ENCODE measurements at places on chromosomes 6 and 20.

GRCh38 chr20:48653706-48654051 is 174.1 kb downstream of the PREX1 start:
- DNase-seq: no peak

DNA sequence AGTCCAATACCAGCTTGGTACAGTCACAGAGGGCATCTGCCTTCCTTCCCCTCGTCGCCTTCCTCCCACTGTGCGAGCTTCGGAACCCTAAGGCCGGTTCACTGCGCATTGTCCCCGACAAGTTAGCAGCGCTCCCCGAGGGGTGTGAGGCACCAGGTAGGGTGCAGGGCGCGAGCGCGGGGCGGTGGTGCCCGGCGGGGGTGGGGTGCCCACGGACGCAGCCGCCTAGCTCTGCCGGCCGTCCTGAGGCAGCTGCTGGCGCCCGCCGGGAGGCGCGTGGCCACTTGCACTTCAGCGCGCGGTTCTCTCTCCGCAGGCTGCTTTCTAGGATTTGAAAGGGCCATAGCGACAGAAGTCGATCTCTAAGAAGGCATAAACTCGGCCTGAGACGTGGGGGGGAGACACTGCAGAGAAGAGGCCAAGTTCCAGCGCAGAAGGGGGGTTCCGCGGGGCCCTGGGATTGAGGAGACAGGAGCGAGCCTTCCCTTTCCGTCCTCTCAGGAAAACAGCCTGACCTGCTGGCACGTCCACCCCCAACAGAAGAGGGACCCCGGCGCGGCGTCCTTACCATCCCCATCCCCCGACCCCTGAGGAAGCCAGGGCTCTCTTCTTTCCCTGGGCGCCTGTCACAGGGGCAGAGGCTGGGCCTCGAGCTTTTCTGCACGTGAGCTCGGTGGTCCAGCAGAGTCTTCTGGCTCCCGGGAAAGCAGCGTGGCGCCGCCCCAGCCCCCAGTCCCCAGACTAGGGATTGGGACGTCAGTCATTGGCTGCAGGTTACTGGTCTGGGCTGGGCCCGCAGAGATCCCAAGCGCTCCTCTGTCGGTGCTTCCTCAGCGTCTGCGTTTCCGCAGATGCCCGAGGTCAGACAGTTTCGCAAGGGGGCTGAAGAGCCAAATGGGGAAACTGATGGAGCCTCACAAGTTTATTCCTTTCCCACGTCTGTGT is 15.6 kb upstream of the PRDM13 start:
- DNase-seq: no peak

GRCh38 chr20:51341581-51341980 is 200.9 kb downstream of the NFATC2 start:
- no peak for DNase-seq

GRCh38 chr6:26342106-26343004 is 22.6 kb upstream of the BTN3A2 start:
- DNase-seq: no peak

DNA sequence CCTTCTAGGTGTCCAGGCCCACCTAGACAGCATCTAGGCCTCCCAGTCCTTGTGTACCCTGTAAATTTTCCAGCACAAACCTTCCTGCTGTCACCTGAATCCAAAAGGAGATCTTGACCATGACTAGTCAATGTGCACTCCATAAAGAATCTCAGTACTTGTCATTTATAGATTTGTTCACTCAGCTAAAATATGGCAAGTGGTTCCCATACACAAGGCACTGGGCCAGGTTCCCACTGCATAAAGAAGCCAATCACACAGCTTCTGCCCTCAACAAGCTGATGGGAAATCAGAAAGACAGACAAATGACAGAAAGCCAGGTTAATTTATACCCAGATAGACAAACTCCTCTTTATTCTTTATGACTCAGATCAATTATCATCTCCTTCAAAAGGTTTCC is 526.8 kb downstream of the CD83 start:
- DNase-seq: no peak

GRCh38 chr6:72524011-72524645 is 97.7 kb upstream of the KCNQ5 start:
- no peak for DNase-seq

DNA sequence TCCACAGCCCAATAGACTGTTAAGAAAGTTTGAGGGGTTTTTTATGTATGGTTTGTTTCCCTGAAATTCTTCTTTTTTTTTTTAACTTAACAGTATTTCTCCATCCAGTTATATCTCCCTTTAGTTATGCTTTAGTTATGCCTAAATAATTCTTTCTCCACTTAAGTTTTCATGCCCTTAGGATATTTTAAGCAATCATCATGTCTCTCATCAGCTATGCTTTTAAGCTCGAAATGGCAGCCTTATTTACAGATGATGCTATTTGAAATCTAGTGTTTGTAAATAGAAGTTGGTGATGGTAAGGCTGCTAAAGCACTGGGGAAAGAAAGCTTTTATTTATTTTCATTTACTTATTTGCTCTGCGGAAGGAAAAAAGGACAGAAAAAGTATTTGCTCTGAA is 439.3 kb downstream of the TFAP2B start:
- DNase-seq: no peak

GRCh38 chr6:17972978-17973622 is 14.3 kb downstream of the KIF13A start:
- no peak for DNase-seq

DNA sequence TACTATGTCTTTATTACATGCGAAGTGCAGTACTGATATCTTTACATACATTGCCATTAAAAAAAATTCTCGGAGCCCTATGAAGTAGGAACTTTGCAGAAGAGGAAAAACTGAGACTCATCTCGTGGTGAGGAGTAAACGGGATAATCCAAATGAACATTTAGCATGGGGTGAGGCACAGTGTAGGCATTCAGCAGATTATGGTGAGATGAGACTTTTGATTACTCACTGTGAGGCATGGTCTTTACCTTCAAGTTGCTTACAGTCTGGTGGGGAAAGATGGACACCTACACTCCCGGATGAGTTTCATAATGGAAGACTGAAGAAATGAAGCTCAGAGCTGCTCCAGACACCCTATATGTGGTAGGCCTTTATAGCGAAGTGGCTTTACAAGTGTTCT is 1.4 kb downstream of the RPRD1B start:
- DNase-seq: no peak

GRCh38 chr6:145789443-145789842 is 25.2 kb downstream of the FBXO30 start:
- DNase-seq: no peak

GRCh38 chr6:116253188-116253504 is 729 bp downstream of the TSPYL4 start:
- DNase-seq: no peak

- no peak for DNase-seq
Observed at GRCh38 chr6:35804996-35805736, at the start of gene LHFPL5. Gene LHFPL5 (plus strand): TSS chr6:35805352. CDS start chr6:35805671, 319 bp downstream.

DNA sequence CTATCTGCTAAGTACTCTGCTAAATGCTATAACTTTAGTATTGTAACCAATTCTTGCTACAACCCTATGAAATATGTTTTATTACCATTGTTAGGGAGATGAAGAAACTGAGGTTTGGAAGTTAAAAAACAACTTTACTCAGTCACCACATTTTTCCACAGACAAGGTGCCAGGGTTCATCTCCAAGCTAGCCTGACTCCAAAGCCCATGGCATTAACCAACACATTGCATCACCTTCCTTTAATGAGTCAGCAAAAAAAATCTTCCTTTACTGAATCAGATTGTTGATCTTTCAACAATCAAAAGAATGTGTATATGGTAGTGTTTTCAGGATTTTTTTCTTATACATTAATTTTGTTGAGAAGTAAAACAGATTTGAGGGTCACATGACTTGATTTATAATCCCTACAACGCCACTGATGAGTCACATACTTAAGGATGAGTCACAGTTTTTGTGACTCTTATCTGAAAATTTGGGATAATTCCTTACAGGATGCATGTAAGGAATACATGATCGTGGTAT is 41.5 kb downstream of the MAN1A1 start:
- DNase-seq: peak; percentile 64

DNA sequence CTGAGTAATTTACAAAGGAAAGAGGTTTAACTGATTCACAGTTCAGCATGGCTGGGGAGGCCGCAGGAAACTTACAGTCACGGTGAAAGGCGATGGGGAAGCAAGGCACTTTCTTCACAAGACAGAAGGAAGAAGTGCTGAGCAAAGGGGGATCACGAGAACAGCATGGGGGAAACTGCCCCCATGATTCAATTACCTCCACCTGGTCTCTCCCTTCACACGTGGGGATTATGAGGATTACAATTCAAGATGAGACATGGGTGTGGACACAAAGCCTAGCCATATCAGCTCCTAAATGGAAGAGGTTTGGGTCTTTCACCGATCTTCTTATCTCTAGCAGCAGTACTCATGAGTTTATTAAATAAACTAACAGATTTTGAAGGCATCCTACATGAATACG is 152.9 kb upstream of the RUNX2 start:
- no peak for DNase-seq

DNA sequence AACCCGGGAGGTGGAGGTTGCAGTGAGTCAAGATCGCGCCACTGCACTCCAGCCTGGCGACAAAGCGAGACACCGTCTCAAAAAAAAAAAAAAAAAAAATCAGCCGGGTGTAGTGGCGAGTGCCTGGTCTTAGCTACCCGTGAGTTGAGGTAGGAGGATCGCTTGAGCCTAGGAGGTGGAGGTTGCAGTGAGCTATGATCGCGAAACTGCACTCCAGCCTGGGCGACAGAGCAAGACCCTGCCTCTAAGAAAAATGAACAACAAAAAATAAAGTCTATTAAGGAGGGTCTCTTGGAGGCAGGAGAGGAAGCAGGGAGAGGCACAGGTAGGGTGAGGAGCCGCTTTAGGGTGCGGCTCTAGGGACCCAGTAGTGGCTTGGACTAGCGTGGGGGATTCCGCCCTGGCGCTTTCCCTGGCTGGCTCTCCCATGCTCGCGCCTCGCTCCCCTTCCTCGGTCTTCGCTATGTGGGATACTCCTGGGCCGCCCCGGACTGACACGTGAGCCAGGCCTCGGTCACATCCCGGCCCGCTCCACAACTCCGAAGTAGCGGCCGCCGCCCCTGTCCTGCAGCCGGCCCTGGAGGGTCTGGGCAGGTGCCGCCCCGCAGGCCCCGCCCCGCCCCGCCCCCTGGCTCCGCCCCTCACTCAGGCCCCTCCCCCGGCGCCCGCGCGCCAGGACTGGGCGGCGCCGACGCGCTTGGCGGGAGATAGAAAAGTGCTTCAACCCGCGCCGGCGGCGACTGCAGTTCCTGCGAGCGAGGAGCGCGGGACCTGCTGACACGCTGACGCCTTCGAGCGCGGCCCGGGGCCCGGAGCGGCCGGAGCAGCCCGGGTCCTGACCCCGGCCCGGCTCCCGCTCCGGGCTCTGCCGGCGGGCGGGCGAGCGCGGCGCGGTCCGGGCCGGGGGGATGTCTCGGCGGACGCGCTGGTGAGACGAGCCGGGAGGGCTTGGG is at the start of gene MYBL2:
MYBL2 (plus strand) TSS at position 739 of the 953 bp plus-strand sequence; CDS start at position 909, 170 bp downstream.
- DNase-seq: peak; percentile 4

GRCh38 chr6:155493694-155494143 is 38.1 kb upstream of the NOX3 start:
- DNase-seq: peak; percentile 99
